Occipital lobe (tissue), 3 donors: ENCODE measurements at places on chromosomes 16 and 17. TPM values are rescaled to one million over a fixed set of nuclear protein-coding genes. Genes with fewer than 3 reads are reported as not detected.

- DNase-seq, result no peak
Measured at GRCh38 chr17:22512506-22512905, 820.2 kb downstream of the KCNJ18 start.

DNA sequence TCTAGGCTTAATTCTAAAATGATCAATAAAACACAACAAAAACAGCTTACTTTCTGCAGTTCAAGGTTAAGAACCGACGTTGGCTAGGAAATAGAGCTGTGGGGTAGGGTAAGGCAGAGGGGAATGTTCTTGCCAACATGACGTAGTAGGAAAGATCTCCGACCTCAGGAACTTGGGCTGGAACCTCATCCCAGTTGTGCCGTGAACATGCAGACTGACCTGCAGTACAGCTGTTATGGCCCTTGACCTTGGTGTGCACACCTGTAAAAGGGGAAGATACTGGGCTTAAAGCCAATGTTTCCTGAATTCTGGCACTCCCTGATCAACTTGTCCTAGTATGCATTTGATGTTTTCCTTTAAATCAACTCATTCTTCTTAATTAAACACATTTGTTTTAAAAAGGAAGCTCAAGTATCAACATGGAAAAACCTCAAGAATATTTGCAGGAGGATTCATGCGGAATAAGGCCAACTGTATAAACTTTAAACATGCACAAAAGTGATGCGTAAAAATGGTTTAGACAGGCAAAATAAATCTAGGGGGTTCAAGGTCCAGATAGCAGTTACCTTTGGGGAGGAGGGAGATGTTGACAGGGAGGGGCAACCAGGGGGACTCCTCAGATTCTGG, 14.2 kb upstream of the SLC6A2 start:
- no peak for DNase-seq

Gene GAS7
- total RNA-seq, result 80.2 TPM

DNA sequence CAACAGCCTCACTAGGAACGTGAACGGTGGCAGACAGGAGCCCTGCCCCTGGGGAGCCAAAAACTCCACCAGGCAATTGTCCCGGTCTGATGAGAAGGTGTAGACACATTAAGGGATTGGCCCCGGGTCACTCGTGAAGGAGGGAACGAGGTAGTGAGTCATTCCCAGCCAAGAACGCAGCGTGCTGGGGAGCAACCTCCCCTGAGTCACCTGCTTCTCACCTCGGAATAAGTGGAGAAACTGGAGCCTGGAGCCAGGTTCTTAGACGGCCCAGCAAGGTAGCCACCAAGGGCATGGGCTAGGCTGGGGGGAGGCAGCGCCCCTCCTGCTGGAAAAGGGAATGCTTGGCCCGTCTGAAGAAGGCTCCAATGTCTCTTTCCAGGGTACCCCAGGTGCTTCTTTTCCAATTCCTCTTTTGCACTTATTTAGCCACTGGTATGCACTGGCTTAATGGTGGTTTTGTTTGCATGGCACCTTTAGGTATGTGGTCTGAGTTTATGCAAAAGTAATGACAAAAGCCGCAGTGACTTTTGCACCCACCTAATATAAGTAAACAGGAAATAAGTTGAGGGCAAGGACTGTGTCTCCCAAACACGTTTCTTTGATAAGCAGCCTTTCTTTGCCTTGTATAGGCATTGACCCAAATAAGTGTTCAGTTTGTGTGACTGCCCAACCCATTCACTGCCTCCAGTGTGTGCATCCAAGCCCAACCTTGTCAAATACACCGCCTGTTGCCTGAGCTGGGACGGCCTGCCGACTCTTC, 1.8 kb upstream of the HELZ start:
- no peak for DNase-seq

GRCh38 chr17:42748202-42748907, 3.5 kb upstream of the EZH1 start:
- DNase-seq, result no peak

DNA sequence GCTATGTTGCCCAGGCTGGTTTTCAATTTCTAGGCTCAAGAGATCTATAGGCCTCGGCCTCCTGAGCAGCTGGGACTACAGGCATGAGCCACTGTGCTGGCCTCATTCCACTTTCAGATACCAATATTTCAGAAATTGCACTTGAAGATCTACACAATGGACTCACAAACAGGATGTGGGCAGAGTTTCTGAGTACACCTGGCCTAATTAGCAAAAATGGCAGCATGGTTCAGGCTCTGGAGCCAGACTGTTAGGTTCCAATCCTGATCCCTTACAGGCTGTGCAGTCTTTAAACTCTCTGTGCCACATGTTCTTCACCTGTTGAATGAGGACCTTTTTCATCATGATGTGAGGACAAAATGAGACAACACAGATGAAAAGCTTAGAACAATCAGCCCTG, 32.2 kb downstream of the RNF157 start:
- DNase-seq, result no peak

GRCh38 chr16:62033065-62033464, 3.2 kb downstream of the CDH8 start:
- DNase-seq, result no peak

DNA sequence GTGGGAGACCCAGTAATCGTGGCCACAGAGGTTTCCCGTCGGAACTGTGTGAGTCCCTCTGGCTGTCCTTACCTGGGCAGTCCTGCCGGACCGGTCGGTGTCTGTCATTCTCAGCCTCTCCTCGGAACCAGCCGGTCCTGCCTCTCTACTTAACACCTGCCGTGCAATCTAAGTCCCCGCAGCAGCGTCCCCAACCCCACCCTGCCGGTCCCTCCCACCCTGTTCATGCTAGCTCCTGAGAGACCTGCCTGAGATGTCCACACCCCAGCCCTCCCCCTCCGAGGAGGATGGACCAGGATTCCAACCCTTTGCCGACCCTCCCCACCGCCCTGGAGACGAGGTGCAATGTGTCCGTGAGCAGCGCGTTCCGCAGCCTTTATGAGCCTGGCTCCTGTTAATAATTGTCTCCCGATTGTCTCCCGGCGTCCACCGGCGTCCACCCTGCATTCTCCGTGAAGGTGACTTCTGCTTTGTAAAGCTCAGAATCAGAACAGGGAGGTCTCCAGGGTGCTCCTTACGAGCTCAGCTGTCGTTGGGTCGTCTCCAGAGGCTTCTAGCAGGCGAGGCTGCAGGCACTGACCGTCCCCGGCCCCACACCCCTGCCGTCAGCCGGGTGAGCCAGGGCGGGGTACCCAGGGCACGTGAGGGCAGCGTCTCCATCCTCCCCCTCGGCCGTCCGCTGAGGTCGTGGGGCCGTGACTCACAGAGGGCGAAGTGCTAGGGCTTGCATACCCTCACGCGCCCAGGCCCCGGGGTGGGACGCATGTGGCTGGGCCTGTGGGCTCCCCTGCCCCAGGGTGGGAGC, 10.1 kb downstream of the METRNL start:
- DNase-seq, result no peak

Gene GDPD1
- total RNA-seq, result 47.6 TPM

Gene MPP3
- 27.1 TPM for total RNA-seq

GRCh38 chr17:75684924-75685323, 17.8 kb downstream of the SAP30BP start:
- DNase-seq, result no peak

Gene GP1BA
- total RNA-seq, result not detected

Gene KRTAP4-5
- not detected for total RNA-seq

DNA sequence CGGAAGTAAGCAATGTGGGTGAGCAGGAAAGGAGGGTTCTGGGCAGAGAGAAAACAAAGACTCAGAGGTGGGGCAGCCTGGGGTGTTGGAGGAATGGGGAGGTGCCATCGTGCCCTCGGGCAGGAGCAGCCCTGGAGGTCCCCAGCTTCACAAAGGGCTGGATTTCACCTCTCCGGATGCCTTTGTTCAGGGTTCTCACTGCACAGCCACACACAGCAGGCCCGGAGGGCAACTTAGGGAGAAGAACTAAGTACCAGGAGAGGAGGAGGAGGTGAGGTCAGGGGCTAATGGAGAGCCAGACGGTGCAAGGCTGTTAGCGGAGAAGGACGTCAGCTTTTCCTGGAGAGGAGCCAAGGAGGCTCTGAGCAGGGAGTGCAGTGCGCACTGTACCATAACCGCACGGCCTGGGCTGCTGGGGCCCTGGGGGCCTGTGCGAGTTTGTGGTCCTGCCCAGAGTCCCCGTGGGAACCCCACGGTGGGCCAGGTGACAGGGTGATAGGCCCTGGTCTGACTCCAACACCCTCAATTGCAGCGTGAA, 9.3 kb downstream of the ARRB2 start:
- no peak for DNase-seq

- DNase-seq, result no peak
Measured at GRCh38 chr17:64063766-64064224, 43.4 kb upstream of the ICAM2 start.

DNA sequence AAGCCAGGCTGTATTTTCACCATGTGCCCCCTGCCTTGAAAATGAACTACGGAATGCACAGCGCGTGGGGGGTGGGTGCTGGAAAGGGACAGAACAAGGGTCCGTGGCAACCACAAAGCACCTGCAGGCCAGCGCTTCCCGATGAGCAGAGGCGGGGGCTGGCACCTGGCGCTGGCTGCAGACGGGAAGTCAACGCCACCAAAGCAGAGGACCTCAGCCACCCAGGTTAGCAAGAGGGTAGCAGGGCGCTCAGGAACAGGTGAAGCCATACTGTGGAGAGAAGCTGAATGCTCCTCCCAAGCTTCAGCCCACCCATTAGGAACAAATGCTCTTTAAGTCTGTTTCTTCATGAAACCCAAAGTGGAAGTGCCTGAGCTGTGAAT, 64.7 kb downstream of the KLHDC4 start:
- DNase-seq, result no peak

DNA sequence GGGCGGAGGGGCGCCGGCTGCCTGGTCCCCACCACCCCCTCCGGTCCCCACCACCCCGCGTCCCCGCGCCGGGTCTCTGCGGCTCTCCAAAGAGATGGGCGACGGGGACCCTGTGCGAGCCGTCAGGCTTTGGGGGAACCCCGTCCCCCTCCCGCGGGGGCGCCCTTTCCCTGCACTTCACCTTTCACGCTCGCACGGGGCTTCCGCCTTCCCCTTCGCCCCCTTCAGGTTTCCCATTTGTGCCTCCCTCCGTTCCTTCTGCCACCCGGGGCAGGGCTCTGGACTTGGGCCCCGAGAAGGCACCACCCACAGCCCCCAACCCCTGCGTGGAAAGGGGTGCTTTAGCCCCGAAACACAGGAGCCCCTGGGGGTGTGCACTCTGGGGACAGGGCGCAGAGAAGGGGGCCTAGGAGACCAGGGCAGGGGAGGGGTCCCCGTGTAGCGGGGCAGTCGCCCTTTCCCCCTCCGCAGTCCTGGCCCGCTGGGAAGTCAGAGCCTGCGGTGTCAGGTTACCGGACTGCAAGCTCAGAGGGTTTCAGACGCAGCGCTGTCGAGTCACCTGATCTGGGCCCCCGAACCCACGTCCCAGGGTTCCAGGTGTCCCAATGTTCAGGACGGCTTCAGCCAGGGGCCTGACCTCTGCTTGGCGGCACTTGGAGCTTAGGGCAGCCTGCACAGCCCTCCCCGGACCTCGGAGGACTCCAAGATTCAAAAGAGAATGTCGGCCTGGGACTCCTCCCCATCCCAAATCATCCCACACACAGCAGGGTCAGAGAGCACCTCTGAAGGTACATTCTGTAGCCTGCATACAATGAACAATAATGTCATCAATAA, 6.7 kb upstream of the CCDC92B start:
- DNase-seq, result no peak

Gene KATNIP
- total RNA-seq, result 18.7 TPM

DNA sequence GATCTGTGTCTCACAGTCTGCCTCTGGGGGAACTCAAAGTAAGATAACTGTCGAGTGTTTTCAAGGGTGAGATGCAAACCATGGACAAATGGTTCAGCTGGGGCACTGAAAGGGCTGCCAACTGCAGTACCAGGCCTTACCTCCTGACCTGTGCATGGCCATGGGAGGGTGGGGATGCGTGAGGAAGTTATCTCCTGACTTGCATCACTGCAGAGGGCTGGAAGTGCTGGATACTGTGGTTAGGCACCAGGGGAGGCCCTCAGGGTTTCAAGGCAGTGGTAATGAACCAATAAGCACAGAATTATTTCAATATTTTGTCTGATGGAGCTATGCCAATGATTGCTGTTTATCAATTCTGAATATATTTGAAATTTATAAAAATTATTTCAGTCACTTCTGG, 159.2 kb downstream of the CYLD start:
- no peak for DNase-seq

DNA sequence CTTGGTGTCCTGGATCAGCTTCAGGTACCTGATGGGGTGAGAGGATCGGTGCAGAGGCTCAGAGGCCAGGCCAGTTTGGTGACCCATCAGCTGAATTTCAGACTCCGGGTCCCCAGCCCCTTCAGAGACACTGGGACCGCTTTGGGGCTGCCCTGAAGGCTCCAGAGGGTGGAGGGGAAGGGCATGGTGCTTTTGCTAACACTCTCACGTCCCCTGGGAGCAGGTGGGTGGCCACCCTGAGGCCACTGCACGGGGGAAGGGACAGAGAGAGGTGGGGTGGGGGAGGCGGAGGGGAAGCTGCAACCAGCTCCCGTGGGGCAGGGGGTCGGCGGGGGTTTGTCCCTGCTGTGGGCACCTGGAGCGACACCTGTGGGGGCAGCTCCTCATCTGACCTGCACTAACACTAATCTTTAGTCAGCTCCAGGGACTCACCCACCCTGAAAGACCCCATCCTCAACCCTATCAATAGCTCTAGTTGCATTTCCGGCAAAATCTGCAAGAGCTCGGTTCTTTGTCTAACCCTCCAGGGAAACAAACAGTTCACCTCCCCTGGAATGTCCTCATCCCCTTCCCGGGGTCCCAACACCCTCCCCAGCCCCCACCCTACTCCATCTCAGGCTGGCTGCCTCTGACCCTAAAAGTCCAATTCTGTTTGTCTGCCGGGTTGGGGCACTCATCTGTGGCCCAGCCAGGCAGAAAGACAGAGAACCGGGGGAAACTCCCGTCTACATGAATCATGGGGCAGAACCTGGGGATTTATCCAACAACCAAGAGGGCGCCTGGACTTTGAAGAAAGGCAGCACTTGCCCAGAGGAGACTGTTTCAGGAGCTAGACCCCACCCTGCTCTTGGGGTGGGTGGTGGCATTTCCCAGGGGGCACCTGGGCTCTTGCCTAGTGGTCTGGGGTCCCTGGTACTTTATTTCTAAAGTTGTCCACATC, 91.9 kb upstream of the CBX4 start:
- no peak for DNase-seq

Gene FADS6
- total RNA-seq, result 0.16 TPM

Gene SDR42E2
- not detected for total RNA-seq

- no peak for DNase-seq
Measured at GRCh38 chr16:48057048-48057447, 98.7 kb downstream of the ABCC12 start.

Gene EPN3
- total RNA-seq, result 0.31 TPM

Gene CTDNEP1
- total RNA-seq, result 26.5 TPM
